Neural crest cell (in vitro differentiated cells): ENCODE measurements at places on chromosomes 16 and 17.

DNA sequence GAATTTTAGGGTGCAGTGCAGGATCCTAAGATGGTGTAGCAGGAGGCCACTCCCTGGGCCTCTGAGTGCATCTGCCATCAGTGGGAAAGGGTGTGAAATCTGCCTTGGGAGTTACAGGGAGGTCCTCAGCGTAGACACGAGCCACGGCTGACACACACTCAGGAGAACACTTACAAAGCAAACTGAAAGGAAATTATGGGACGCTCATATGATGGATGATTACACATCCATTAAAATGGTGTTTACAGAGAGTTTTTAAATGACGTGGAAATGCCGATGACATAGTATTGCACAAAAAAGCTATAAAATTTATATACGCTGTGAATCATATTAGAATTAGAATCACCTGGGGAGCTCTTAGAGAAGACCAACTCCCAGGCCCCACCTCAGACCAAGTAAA, 175.2 kb downstream of the CCDC182 start:
- DNase-seq, result no peak

- no peak for DNase-seq
Observed at GRCh38 chr17:8438441-8438840, 2.8 kb downstream of the NDEL1 start.

GRCh38 chr17:57158325-57158724, 73.3 kb downstream of the AKAP1 start:
- DNase-seq, result no peak

DNA sequence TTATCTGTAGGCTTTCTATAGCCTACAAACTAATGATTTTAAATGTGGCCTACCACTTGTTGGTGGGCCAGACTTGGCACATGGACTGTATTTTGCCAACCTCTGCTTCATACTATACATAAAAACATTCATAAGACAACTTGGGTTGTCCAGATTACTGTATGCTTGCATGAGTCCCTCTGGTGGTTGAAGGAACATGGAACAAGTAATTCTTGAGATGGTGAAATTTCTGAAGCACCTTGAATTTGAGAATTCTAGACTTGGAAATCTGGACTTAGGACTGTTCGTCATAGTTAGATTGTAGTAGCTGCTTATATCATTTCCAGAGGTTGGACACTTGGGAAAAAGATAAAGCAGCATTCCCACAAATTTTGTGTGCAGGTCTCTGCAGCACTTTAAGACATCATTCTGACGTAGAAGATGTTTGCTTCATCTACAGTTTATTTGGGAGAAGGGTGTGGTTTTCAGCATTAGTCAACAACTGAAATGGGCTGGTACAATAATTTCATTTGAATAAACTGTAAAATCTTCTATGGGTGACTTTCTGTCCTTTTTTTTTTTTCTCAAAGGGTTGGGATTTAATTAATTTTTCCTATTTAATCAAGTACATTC, 31.2 kb downstream of the NFATC3 start:
- no peak for DNase-seq

- DNase-seq, result no peak
Observed at GRCh38 chr17:49467175-49467574, 27.9 kb upstream of the NGFR start.

- no peak for DNase-seq
Observed at GRCh38 chr17:78225088-78225865, 6.2 kb upstream of the TMEM235 start.

DNA sequence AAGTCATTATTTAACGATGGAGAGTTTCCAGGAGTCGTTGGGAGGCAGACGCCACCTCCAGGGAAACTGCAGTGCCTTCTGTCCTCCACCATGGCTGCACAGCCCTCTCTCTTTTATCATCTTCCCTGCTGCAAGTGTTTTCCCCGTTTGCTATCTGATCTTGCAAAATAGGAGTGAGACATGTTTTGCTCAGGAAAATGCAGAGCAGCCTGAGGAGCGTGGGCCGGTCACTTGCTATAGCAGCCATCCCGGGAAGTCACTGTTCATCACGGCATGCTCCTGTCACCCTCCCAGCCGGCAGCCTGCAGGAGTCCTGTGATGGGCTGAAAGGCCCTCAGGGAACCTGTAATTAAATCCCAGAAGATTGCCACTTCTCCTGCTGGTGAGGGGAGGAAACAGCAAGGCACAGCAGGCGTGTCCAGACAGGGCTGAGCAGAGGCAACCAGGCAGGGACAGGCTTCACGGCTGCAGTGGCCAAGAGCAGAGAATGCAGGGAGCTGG, 143.1 kb downstream of the GSG1L start:
- DNase-seq, result peak; percentile 38

GRCh38 chr16:67000384-67001351, 12.3 kb downstream of the CES4A start:
- peak; percentile 16 for DNase-seq

- no peak for DNase-seq
Observed at GRCh38 chr17:44084131-44084538, 13.6 kb downstream of the G6PC3 start.

- DNase-seq, result no peak
Observed at GRCh38 chr17:32733401-32733800, 143.5 kb downstream of the MYO1D start.

- DNase-seq, result no peak
Observed at GRCh38 chr17:66748578-66748977, 86.3 kb upstream of the CACNG5 start.

DNA sequence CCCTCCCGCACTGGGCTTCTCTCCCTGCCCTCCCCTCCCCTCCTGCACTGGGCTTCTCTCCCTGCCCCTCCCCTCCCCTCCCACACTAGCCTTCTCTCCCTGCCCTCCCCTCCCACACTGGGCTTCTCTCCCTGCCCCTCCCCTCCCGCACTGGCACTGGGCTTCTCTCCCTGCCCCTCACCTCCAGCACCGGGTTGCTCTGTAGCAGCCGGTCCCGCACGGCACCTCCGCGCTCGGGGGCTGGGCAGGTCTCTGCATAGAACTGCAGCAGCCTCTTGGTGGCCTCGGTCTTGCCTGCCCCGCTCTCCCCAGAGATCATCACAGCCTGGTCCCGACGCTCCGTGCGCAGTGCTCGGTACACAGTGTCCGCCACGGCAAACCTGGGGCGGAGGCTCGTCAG, 9.8 kb downstream of the MYO1C start:
- no peak for DNase-seq

DNA sequence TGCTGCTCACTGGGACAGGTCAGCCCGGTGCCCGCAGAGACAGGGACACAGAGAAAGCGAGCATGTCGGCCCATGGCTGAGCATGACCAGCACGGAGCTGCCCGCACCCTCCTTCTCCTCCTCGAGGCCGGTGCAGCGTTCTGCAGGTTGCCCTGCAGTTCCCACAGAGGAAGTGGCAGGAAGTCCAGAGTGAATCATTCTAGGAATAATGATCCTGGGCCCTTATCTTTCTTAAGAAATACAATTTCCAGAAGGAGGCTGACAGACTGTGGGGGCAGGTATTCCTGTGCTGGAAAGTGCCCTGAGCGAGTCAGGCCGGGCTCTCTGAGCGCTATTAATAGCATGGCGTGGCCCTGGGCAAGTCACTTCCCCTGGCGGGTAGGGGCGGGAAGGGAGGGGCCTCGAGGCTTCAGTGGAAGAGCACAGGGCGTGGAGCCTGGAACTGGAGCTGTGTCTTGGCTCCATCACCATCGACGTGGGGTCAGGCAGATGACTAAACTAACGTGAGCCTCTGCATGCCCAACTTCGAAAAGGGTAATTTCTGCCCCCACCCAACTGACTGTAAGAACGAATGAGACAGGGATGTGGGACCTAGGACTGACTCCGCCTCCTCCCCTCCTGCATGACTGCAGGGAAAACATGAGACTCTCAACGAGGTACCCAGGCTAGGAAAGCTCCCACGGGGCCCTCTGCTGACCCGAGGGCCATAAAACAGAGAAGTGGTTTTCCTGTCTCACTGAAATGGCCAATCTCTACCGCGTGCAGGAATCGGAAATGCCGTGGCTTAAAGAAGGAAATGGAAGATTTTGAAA, 9.8 kb downstream of the TMEM204 start:
- DNase-seq, result no peak

GRCh38 chr17:48530887-48531272, at the start of gene HOXB1:
Gene HOXB1 (minus strand): TSS chr17:48531011. CDS start chr17:48530904, 107 bp downstream.
- DNase-seq, result no peak

DNA sequence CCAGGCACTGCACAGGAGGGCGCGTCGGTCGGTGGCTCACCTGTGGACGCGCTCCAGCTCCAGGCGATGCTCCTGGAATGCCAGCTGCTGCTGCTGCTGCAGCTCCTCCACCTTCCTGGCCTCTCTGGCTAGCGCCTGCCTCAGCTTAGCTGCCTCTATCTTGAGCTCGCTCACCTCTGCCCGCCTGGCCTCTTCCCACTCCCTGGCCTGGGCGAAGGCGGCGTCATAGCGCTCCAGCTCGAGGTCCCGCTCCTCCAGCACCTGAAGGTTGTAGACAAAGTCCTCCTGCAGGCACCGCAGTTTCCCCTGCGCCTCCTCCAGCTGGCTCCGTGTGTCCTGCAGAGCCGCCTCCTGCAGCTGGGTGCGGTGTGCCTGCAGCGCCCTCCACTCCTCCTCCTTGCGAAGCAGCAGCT, 11.1 kb downstream of the CCDC57 start:
- DNase-seq, result no peak

- no peak for DNase-seq
Observed at GRCh38 chr16:89808475-89808874, 8.0 kb downstream of the FANCA start.

DNA sequence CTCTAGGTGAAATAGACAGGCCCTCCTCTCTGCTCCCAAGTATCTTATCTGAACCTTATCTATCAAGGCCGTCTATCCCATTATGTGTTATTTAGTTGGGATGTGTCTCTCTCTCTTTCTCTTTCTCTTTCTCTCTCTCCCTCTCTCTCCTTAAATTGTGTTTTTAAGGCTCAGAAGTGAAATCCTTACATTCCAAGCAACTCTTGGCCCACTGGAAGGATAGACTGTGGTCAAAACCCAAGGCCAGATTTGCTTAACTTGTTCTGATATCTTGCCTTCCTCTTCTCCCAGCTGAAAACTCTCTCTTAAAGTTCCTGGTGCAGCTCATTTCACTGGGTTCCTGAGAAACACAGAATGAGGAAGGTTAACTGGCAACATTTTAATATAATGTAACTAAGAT, 14.7 kb downstream of the CDRT4 start:
- DNase-seq, result no peak

DNA sequence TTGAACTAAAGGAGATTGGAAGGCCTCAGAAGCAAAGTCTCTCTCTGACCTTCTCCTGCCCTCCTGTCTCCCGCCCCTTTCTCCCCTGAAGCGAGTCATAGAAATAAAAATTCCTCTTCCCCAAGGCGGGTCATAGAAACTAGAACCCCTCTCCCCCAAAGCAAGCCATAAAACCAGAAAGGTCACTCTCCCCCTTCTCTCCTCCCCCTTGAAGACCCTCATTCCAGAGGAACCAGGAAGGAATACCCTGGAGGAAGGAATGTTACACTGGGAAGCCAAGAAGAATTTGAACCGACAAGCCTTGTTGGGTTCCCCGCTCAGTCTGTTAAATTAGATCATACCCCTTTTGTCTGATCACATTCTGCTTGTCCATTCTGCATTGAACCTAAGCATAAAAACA, 2.7 kb upstream of the GJC1 start:
- DNase-seq, result no peak

- DNase-seq, result no peak
Observed at GRCh38 chr16:1786242-1787055, 3.7 kb downstream of the NUBP2 start.

DNA sequence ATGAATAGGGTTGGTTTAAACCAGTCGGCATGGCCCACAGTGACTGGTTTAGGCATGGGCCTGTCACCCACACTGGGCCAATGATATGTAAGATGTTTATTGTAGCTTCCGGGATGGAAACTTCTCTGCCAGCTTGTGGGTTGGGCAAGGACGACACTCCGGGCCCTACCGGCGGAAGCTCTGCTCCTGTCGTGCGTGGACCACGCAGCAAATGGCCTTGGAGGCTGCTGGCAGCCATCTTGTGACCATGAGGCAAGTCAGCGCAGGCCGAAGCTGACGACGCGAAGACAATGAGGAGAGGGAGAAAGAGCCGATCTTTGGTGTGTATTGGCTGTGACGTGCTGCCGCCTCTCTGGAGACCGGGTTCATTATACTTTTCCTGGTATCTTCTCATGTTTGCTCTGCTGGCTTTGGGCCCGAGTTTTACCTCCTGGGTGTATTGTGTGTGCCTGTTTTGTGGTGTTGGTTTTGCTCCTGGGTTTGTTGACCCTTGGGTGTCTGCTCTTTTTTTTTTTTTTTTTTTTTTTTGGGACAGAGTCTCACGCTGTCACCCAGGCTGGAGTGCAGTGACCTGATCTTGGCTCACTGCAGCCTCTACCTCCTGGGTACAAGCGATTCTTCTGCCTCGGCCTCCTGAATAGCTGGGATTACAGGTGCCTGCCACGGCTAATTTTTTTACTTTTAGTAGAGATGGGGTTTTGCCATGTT, 15.4 kb downstream of the SLC25A10 start:
- DNase-seq, result no peak

- no peak for DNase-seq
Observed at GRCh38 chr16:81597079-81597658, 152.6 kb downstream of the CMIP start.

GRCh38 chr17:42274253-42274542, 2.0 kb downstream of the STAT5B start:
- DNase-seq, result no peak

DNA sequence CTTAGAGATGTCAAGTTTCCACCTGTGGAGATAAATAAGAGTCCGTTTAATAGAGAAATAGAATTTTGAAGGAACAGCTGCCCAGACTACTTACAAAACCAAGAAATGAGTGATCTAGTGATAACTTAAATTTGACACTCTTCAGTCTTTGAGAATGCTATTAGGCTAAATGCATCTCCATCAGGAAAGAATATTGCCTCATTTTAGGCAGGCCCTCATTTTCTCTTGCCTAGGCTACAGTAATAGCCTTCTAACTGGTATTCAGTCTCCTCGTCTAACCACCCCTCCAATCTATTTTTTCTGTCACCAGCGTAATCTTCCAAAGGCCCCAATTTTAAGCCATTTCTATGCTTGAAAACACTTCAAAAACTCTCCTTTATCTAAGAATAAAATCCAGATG, 537.8 kb upstream of the CA10 start:
- no peak for DNase-seq

- DNase-seq, result no peak
Observed at GRCh38 chr16:77335652-77336234, 99.1 kb downstream of the ADAMTS18 start.

DNA sequence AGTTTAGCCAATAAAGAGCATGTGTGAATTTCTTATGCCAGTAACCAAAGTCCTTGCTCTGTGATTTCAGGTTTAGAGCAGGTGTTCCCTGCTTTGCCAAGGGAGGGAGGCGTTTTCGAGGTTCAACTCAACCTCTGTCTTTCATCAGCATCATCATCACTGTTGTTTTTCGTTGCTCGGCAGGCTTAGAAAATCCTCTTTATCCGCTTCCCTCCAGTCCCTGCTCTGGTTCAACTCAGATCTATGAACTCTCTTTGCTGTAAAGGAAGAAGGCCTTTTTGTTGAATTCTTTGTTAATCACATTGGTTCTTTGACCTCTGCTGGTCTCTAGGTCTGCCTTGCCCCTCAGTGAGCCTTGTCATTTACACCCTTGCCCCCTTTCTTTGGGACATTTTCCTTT, 243.9 kb upstream of the RBFOX1 start:
- DNase-seq, result no peak

- no peak for DNase-seq
Observed at GRCh38 chr16:58127033-58127556, 2.1 kb downstream of the CFAP20 start.
